Caco-2 (cell line): ENCODE measurements at places on chromosomes 13 and 19. TPM values are rescaled to one million over a fixed set of nuclear protein-coding genes. Genes with fewer than 3 reads are reported as not detected.

Gene BRME1
- 17.3 and 17.4 TPM in 2 replicates for total RNA-seq

Gene KIR2DL3
- total RNA-seq: not detected in 2 replicates

Gene KIRREL2
- 0.14 TPM in 1 of 2 replicates, not detected in the other for total RNA-seq

- DNase-seq: no peak
These were observed 9.4 kb upstream of the KBTBD7 start for GRCh38 chr13:41203810-41204209.

DNA sequence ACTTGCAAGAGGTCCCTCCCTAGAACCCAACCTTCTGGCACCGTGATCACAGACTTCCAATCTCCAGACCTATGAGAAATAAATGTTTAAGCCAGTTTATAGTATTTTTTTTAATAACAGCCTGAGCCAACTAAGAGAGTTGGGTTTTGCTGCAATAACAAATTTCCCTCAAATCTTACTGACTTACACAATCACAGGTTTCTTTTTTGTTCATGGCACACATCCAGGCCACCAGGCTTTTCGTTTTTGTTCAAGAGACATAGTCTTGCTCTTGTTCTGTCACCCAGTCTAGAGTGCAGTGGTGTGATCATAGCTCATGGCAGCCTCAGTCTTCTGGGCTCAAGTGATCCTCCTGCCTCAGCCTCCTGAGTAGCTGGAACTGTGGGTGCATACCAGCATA is 2.0 kb upstream of the SELENOV start:
- DNase-seq: no peak

DNA sequence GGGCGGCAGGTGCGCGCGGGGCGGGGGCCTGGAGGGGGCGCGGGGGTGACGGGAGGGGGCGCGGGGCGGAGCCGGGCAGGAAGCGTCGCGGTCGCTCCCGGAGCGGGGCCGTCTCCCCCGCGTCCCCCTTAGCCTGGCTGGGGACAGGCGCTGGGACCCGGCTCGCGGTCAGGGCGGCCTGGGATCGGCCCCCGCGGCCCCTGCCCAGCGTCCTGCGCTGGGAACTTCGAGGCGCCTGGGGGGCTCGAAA is 74.7 kb upstream of the MCF2L start:
- DNase-seq: no peak
